Activated T-cell treated with anti-CD3 and anti-CD28 coated beads, Interleukin-2, amount 50 U/mL, for 4 hours (primary cell): ENCODE measurements at places on chromosomes 16 and 17.

DNA sequence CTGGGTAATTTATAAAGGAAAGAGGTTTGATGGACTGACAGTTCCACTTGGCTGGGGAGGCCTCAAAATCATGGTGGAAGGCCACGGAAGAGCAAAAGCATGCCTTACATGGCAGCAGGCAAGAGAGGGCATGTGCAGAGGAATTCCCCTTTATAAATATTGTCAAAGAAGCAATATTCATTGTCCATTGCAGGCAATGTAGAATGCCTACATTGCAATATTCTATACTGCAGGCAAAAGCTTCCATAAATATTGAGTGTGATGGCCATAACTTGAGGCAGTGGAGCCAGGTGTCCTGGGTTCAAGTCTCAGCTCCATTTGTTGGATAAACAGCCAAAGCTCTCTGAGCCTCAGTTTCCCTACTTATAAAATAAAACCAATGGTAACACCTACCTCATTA, 322.3 kb downstream of the SHISA9 start:
- DNase-seq: no peak

DNA sequence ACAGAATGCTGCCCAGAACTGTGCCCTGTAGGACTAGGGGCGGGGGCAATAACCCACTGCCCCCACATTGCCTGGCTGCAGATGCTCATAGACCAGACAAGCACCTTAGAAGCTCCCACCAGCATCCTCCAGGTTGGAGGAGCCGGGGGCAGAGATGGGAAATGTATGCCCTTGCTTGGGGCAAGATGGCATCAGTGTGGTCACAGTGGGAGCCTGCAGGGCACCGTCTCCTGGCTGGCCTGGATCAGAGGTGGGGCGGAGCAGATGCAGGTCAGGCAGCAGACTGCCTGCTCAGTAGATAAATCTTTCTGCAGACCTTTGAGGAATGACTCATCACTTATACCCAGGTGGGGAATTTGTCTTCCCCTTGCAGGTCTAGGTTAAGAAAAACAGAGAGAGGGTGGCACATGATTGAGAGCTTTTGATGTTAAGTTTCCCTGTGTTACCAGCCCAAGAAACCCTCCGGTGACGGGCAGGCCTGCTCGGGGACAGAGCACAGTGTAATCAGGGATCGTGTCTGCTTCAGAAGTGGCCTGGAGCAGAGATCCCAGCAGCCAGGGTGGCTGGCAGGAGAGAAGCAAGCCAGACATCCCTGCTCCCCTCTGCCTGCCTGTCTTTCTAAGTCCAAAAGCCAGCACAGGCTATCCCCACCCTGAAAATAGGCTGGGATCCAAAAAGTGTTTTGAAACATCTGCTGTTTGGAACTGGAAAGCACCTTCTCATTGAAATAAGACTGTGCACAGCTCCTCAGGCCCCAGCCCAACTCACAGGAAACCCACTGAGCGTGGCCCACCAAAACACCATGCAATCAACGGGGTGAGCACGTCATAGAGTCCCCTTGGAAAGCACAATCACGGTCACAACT, 50.7 kb upstream of the RPL38 start:
- no peak for DNase-seq

GRCh38 chr17:57803021-57803420, 46.8 kb downstream of the MRPS23 start:
- no peak for DNase-seq

- no peak for DNase-seq
Observed at GRCh38 chr17:59633658-59634359, 14.1 kb downstream of the CLTC start.

GRCh38 chr17:75160211-75160610, 5.9 kb upstream of the JPT1 start:
- no peak for DNase-seq

- no peak for DNase-seq
Observed at GRCh38 chr17:17706140-17707060, 25.1 kb downstream of the RAI1 start.

- no peak for DNase-seq
Observed at GRCh38 chr17:50477976-50478375, 684 bp upstream of the RSAD1 start.

DNA sequence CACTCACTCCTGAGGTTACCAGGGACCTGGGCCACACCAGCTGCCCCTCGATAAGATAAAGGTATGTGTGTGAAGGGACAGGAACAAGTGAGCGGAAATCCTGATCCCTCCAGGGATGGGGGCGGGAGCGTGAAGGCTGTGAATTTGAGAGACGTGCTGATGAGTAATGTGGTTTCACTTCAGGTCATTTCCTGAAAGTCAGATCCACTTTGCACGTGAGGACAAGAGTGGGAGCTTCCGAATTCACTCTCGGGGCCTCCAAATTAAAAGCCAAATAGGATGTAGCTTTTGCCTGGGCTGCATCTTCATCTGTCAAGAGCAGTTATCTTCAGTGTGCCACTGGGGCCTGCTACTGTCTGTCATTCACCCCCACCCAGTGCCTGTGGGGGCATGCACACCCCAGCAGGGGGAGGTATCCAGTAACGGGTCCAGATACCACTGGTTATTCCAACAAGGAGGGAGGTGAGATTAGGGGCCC, 87.4 kb upstream of the LHX1 start:
- no peak for DNase-seq

DNA sequence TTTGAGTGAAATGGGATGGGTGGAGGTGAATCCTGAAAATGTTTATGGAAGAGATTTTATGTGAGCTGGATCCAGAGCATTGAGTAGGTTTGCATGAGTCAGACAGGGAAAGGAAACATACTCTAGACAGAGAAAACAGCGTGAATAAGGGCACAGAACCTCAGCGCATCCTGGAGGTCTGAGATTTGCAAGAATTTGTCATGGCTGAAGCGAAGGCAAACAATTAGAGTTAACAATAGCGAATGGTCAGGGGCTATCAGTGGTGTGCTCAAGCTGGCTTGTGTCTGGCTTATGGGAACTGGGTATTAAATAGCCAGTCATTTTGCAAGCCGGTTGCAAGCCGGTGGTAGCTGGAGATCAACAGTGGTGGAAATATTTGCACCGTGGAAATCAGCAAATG, 36.4 kb downstream of the MAP2K6 start:
- DNase-seq: no peak

DNA sequence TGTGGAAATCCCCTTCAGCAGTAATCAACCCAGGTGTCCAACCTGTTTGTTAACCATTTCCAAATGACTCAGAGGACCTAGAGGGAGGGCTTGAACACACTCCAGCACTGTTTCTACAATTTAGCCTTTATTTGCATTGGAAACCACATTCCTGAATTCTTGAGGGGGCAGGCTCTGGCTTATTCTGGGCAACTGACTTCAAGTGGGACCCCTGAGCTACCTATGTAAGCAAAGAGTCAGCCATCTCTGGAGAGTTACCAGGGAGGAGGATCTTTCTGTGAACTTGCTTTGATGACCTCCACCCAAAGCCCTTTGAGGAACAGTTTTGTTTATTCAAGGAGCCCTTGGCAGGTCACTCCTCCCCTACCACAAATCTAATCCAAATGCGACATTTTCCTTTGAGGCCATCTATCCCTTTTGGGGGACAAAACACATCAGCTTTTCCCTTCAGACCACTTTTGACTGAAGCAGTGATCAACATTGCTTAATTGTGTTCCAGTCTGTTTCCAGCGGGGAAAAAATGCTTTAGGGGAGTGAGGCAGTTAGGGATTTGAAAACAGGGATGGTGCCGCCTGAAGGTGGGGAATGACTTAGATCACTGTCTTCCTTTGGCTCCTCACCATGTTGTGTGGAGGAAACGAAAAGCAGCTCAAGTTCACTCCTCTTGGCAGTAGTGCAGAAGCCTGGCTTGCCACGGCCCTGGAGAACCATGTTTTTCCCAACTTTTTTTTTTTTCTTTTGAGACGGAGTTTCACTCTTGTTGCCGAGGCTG, 46.2 kb downstream of the TUBD1 start:
- DNase-seq: no peak

DNA sequence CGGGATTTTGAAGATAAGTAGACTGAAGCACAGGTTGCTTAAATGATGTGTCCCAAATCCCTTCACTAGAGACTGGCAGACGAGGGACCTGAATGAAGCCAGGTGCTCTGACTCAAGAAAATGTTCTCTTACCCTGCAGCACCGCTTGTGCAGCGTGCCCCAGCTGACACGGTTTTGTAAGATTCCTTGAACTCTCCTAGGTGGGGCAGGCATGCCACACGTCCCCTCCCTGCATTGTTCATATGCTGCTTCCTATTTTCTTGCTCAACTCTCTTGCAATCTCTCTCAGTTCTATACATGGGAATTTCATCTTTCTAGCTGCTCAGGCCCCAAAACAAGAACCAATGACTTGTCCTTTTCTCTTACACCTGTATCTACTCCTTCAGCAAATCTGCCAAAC, 22.1 kb upstream of the HNF1B start:
- DNase-seq: no peak

DNA sequence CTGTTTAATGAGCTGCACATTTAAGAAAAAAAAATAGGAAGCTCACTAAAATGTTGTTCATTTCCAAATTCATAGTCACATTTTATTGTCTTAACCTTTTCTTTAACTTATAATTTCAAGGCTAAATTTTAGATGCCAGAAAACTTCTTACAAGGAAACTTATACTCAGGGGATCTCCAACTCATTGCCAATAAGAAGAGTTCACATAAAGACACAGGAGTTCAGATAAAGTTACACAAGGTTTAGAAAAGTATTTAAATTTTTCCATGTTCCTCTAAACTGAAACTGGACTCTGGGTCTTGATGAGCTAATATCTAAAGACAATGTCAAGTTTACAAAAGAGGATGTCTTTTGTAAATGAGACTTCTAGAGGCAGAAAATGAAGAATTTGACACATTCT, 190.7 kb upstream of the KCNJ16 start:
- DNase-seq: no peak

- DNase-seq: no peak
Observed at GRCh38 chr17:750431-751037, 1.5 kb downstream of the GEMIN4 start.

DNA sequence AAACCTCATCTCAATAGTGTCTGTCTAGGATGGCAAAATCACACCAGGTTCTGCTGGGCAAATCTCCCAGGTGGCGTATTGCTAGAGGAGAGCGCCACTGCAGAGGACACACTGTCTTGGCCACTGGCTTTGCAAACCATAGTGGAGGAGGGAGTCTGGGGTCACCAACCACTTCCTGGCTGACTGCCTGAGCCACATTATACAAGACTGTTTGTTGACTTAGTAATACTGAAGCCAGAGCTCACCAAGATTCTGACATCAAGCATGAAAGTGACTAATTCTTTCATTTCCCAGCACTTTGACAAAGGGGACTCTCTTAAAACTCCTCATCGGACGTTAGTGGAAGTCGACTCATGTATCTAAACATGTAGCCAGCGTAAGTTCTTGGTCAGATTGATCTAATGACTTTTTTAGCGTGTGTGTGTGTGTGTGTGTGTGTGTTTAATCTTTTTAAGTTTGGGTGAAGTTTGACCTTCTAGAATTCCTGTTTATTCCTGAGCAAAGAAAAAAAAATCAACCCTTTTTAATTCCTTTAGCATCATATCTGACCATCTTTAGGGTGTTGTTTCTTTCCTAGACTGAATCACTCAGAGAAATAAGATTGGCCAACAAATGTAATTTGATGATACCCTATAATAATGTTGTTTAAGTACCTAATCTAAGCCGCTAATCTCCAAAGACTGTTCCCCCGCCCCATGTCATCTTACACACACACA, 13.7 kb downstream of the PITPNC1 start:
- peak; percentile 39 for DNase-seq

DNA sequence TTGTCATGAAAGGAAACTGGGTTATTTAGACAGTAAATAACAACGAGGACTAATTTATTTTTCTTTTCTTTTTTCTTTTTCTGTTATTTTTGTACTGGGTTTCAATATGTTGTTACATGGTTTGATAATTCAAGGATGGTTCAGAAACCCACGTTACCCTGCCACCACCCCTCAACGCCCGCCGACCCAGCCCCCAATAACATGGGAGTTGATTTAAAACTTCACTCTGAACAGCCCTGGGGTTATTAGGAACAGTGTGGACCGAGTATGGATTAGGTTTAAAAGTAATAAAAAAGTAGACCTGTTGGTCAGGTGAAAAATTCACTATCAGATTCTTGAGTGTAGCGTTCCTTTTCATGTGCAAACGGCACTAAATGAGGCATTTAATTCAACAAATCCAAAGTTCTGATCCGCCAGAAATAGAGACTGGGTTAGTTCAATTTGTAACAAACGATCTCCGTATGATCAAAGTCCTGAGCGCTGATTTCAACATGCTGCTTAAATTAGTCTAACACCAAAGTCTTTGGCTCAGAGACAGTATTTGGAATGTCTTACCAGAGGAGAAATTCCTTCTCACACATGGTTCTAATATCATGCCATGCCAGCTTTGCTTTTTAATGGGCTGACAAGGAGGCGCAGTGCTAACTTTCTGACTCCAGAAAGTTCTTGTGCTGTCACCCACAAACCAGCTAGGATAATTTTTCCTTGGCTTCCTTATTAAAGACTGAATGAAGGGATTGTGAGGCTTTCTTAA, 173.1 kb upstream of the IRX3 start:
- DNase-seq: no peak

DNA sequence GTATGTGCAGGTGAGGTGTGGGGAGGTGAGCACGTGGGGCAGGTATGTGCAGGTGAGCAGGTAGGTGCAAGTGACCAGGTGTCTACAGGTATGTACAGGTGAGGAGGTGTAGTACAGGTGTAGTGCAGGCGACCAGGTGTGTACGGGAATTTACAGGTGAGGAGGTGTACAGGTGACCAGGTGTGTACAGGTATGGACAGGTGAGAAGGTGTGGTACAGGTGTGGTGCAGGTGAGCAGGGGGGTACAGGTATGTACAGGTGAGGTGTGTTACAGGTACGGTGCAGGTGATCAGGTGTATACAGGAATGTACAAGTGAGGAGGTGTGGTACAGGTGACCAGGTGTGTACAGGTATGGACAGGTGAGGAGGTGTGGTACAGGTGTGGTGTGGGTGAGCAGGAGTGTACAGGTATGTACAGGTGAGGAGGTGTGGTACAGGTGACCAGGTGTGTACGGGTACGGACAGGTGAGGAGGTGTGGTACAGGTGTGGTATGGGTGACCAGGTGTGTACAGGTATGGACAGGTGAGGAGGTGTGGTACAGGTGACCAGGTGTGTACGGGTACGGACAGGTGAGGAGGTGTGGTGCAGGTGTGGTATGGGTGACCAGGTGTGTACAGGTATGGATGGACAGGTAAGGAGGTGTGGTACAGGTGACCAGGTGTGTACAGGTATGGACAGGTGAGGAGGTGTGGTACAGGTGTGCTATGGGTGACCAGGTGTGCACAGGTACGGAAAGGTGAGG, 12.8 kb upstream of the DBNDD1 start:
- no peak for DNase-seq

- DNase-seq: no peak
Observed at GRCh38 chr17:76534831-76535732, 2.4 kb downstream of the CYGB start.

GRCh38 chr17:265718-266117, 84.3 kb upstream of the DOC2B start:
- DNase-seq: no peak

- no peak for DNase-seq
Observed at GRCh38 chr17:39104657-39105056, 46.8 kb downstream of the PLXDC1 start.

GRCh38 chr17:49920030-49920769, 48.8 kb upstream of the DLX4 start:
- DNase-seq: no peak
